ENCODE measurements at places on chromosomes 11 and 22.
A peak's percentile ranks its signal among the peaks of the same experiment; 100 is the strongest.

GRCh38 chr11:117898059-117898458 lies 21.6 kb upstream of the FXYD6 start:
- no peak for DNase-seq

DNA sequence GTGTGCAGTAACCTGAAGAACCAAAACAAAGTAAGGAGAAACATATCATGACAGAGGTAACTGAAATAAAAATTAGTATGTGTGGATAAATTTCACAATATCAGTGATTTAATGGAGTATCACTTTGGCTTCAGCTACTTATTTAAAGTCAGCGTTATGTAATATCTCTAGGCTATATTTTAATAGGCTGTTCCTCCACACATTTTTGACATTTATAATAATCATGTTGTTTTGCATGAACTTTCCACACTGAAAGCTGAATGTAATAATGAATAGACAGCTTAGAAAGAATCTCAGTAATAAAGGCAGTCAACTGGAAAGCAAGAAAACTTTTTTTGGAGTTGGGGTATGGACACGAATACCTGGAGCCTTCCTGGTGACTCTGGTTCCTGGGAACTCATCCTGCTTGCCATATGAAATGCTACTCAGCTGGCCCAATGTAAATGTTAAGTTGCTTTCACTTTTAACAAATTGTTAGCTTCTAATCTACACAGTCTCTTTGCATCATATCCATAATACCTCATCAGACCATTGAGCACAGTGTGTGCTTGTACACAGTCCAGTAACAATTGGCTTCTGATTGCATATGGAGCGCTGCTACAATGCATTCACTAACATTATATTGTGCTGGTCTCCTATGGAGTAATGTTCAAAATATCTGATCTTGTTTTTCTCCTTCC lies 257.7 kb downstream of the SOX6 start:
- DNase-seq, result no peak

- no peak for DNase-seq
Measured at GRCh38 chr22:41625577-41625976, 4.5 kb downstream of the XRCC6 start.

DNA sequence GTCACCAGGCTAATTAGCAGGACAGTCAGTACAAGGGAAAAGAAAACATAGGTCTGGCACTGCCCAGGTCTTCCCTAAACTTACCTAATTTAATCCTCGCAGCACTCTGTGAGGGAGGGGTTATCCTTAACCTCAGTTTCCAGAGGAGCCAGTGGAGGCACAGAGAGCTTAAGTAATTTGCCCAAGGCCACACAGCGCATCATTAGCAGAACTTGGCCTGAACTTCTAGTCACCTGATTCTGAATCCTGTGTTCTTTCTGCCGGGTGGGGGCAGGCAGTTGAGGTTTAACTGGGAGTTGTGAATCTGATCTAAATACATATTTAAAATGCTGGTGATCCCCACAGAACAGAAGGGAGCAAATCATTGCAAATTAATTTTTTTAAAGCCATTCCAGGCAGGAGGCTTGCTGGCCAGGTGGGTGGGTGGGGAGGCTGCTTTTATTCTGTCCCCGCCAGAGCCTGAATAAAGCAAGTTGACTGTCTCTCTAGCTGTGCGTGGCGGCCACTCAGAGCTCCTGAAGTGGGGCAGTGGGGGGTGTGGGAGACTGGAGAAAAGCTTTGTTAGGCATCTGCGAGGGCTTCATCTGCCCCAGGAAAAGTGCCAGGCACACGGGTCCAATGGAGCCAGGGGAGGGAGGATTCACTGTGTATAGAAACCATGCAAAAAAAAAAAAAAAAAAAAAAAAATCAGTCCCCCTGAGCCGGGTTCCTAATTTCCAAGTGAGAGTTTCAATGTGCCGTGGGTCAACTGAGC lies 66.1 kb downstream of the NFAM1 start:
- DNase-seq, result no peak

- no peak for DNase-seq
Measured at GRCh38 chr11:2763984-2764383, 64.2 kb upstream of the KCNQ1OT1 start.

GRCh38 chr22:22546490-22546889 lies 12.6 kb downstream of the PRAME start:
- no peak for DNase-seq

- peak; percentile 40 for DNase-seq
Measured at GRCh38 chr11:72700146-72700545, 25.9 kb upstream of the PDE2A start.

GRCh38 chr11:45254070-45254469 lies 32.1 kb downstream of the SYT13 start:
- no peak for DNase-seq

- DNase-seq, result no peak
Measured at GRCh38 chr22:44046485-44047141, 22.5 kb downstream of the PARVB start.

- no peak for DNase-seq
Measured at GRCh38 chr11:68448604-68449011, 11.9 kb upstream of the PPP6R3 start.

Data from fibroblast of gingiva (primary cell).